Natural killer cell treated with Interleukin-12 subunit alpha and Interleukin-12 subunit beta and Interleukin-15 and Interleukin-18, amount 100 ng/mL, for 72 hours (primary cell): ENCODE measurements at places on chromosomes 1 and 21.

DNA sequence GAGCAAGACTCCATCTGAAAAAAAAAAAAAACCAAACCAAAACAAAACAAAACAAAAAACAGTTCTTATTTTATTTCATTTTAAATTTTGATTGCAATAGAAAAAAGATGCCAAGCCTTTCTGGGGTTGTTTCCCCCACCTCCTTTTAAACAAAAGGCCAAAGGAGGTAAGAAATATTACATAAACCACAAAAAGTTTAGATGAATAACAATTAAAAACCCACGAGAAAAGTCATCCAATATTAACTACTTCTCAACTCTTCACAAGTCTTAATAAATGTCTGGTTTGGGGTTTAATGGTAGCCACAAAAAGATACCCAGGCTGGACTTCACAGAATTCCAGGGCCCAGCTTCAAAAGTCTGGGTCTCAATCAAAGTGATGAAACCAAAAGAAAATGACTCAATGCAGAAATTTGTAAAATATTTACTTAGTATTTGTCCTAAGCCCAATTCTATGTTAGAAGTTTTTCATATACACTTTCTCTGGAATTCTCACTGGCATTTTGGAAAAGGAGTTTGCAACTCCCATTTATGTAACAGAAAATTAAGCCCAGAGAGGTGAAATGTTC lies 47.0 kb upstream of the SDC3 start:
- peaks cover 37% of the 10 kb centered on the region for H3K36me3 ChIP-seq
- no peak overlapping the region for H3K27ac ChIP-seq
- H3K27me3 ChIP-seq = no peaks in the 10 kb centered on the region
- DNase-seq = no peak
- no peak overlapping the region for H3K4me3 ChIP-seq
- H3K4me1 ChIP-seq = peaks cover 22% of the 10 kb centered on the region

GRCh38 chr1:161473348-161473747 lies 31.9 kb upstream of the FCGR2A start:
- H3K27ac ChIP-seq = peak overlapping the region; percentile 23
- DNase-seq = no peak
- H3K36me3 ChIP-seq = no peaks in the 10 kb centered on the region
- peak overlapping the region; percentile 54 for H3K4me3 ChIP-seq
- peaks cover 16% of the 10 kb centered on the region for H3K4me1 ChIP-seq
- H3K27me3 ChIP-seq = peaks cover 26% of the 10 kb centered on the region

GRCh38 chr1:111209622-111210021 lies 9.2 kb upstream of the DENND2D start:
- H3K27me3 ChIP-seq = no peaks in the 10 kb centered on the region
- no peak overlapping the region for H3K4me3 ChIP-seq
- no peak overlapping the region for H3K27ac ChIP-seq
- H3K4me1 ChIP-seq = peaks cover 40% of the 10 kb centered on the region
- H3K36me3 ChIP-seq = no peaks in the 10 kb centered on the region

DNA sequence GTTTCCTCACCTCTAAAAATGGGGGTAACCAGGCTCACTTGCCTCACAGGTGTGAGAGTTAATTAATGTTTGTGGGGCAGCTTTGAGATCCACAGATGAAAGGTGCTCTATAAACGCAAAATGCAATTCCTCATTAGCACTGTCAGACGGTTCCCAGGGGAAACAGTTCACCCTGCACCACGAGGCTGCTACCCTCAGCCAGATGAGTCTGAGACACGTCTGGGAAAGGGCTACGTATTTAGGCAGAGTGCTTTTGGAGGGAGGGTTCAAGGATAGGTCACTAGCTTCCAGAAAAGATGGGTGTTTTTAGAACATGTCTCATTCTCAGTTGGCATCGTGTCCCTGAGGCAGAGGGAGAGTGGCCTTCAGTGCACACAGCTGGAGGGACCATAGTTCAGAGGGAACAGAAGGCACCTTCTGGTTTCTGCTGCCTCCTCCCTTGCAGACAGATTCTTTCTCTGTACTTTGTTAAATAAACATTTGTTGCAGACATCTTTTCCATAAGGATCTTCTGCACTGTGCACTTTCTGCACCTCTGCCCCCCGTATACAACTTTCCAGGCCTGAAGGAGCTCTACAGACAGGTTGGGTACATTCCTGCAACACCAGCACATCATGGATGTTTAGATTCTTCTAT lies 139.9 kb downstream of the CLIC6 start:
- no peaks in the 10 kb centered on the region for H3K27me3 ChIP-seq
- H3K4me1 ChIP-seq = peaks cover 90% of the 10 kb centered on the region
- no peak for DNase-seq
- peaks cover 28% of the 10 kb centered on the region for H3K36me3 ChIP-seq
- H3K27ac ChIP-seq = peak overlapping the region; percentile 97

DNA sequence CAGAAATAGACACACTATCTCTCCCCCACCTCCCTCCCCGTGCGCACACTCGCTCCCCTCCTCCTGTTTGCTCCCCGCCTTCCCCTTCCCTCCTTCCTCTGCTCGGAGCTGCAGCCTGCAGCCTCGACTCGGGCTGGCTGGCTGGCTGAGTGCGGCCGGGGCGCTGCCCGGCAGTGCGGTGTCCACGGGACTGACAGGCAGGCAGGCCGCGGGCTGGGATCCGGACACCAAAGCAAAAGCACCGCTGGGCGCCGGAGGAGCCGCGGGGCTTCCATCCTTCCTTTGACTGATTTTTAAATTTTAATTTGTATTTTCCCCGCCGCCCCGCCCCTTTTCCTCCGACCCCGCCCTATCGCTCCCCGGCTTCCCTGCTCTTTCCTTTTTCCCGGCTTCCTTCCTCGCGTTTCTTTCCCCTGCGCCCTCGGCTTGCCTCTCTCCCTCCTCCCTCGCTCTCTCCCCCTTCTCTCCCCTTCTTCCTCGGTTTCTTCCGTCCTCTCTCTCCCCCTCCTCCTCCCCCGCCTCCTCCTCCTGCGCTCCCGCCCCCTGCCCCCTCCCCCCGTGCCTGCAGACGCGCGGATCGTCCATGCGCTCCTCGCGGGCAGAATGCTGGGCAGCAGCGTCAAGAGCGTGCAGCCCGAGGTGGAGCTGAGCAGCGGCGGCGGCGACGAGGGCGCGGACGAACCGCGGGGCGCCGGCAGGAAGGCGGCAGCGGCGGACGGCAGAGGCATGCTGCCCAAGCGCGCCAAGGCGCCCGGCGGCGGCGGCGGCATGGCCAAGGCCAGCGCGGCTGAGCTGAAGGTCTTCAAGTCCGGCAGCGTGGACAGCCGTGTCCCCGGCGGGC lies 109.4 kb downstream of the NAV1 start:
- H3K4me3 ChIP-seq = no peak overlapping the region
- H3K27me3 ChIP-seq = peaks cover 30% of the 10 kb centered on the region
- H3K4me1 ChIP-seq = no peaks in the 10 kb centered on the region
- no peak for DNase-seq

- no peak overlapping the region for H3K4me3 ChIP-seq
- H3K27me3 ChIP-seq = no peaks in the 10 kb centered on the region
- DNase-seq = no peak
- peaks cover 7% of the 10 kb centered on the region for H3K36me3 ChIP-seq
Measured at GRCh38 chr1:30284728-30285475, 438.5 kb downstream of the MATN1 start.

DNA sequence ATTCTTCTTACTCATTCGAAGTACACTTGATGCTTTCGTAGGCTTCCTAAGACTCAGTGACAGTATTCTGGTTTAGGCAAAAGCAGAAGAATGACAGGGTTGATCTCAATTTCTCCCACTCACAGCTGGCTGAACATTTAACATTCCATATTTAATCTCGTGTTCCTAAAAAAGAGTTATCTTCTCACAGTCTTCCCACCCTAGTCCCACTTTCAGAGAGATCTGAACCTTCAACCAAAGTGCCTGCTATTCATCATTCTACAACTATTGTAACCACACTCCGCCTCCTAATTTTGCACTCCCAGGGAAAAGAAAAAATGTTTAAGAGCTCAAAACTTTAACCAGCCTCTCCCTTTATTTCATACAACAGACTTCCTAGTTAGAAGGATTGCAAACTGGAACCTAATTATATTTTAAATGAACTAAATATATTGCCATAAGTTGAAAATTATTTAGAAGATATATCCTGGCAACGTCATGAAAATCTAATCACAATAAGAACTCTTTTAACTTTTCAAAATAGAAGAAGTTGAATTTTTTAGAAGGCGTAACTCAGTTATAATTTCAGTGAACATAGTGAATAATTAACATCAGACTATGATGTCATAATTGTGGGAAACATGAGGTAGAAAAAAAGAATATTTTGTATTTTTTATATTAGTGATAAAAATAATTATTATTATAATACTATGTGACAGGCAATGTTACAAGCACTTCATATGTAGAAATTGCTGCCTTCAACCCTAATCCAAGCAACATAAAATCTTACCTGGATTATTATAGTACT lies 540.9 kb upstream of the ADGRL2 start:
- H3K27ac ChIP-seq = no peak overlapping the region
- DNase-seq = no peak
- H3K27me3 ChIP-seq = no peaks in the 10 kb centered on the region
- peaks cover 4% of the 10 kb centered on the region for H3K36me3 ChIP-seq
- no peak overlapping the region for H3K4me3 ChIP-seq

GRCh38 chr1:208506812-208507211 lies 262.6 kb upstream of the PLXNA2 start:
- H3K27ac ChIP-seq = no peak overlapping the region
- H3K4me1 ChIP-seq = no peaks in the 10 kb centered on the region
- no peak overlapping the region for H3K4me3 ChIP-seq
- H3K27me3 ChIP-seq = peaks cover 5% of the 10 kb centered on the region
- H3K36me3 ChIP-seq = no peaks in the 10 kb centered on the region

DNA sequence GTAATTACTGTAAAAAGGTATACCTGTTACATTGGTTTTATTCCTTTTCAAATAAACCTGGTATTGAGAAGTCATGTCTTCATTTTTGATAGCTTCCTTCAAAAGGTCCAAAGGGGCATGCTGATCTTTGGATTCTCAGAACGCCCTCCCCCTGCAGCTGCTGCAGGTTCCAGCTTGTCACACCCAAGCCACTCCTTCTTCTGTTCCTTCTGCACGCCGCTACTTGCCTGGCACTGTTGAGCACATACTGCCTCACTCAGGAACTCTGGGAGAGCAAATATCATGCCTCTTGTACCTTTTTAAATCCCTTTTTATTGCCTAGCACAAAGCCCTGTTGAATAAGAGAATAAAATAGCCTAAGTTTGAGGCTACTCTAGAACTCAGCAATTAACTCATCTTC lies 136.9 kb downstream of the BARHL2 start:
- no peak overlapping the region for H3K27ac ChIP-seq
- H3K4me3 ChIP-seq = no peak overlapping the region
- peaks cover 21% of the 10 kb centered on the region for H3K27me3 ChIP-seq
- no peak for DNase-seq
- no peaks in the 10 kb centered on the region for H3K4me1 ChIP-seq
- H3K36me3 ChIP-seq = no peaks in the 10 kb centered on the region
